ENCODE measurements at places on chromosomes 7 and 10.

GRCh38 chr7:114663502-114663901 is 248.9 kb downstream of the FOXP2 start:
- DNase-seq: no peak

GRCh38 chr10:121078036-121078435 is 226.9 kb downstream of the WDR11 start:
- no peak for DNase-seq

GRCh38 chr7:45192621-45193041 is 35.0 kb downstream of the RAMP3 start:
- no peak for DNase-seq

- DNase-seq: no peak
Observed at GRCh38 chr7:33831389-33832141, 73.8 kb upstream of the BMPER start.

DNA sequence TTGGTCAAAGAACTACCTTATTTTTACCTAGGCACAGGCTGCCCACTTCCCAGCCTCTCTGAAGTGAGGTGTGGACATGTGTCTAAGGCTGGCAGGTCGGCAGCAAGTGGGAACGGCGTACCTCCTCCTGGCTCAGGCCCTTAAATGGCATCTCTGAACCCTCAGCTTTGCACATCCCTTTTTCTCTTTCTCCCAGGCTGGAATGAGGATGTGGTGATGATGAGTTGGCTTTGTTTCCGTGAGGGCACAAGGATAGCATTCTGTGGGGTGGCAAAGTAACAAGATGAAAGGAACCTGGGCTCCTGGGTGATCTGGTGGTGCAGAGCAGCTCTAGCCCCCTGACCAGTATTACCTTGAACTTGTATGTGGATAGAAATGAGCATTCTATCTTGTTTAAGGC is 196.8 kb downstream of the REEP3 start:
- DNase-seq: no peak

- DNase-seq: no peak
Observed at GRCh38 chr7:31371621-31372020, 31.1 kb upstream of the NEUROD6 start.

DNA sequence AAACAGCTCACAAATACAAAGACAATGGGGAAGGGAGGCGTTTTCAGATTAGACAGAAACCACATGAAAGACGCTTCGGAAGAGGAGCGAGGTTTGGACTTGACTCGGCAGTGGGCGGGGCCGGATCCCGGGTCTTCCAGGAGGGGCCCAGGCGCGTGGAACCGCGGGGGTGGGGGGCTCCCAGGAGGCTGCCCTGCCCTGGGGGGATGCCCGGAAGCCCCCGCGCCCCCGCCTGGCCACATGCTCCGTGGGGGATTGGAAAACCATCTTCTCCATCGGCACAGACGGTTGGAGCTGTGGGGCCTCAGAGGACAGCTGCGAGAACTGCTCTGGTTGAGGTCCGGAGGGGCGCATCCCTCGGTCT is 186.0 kb upstream of the SHH start:
- DNase-seq: no peak
